ENCODE measurements at places on chromosomes 4 and X.
A peak's percentile ranks its signal among the peaks of the same experiment; 100 is the strongest.

DNA sequence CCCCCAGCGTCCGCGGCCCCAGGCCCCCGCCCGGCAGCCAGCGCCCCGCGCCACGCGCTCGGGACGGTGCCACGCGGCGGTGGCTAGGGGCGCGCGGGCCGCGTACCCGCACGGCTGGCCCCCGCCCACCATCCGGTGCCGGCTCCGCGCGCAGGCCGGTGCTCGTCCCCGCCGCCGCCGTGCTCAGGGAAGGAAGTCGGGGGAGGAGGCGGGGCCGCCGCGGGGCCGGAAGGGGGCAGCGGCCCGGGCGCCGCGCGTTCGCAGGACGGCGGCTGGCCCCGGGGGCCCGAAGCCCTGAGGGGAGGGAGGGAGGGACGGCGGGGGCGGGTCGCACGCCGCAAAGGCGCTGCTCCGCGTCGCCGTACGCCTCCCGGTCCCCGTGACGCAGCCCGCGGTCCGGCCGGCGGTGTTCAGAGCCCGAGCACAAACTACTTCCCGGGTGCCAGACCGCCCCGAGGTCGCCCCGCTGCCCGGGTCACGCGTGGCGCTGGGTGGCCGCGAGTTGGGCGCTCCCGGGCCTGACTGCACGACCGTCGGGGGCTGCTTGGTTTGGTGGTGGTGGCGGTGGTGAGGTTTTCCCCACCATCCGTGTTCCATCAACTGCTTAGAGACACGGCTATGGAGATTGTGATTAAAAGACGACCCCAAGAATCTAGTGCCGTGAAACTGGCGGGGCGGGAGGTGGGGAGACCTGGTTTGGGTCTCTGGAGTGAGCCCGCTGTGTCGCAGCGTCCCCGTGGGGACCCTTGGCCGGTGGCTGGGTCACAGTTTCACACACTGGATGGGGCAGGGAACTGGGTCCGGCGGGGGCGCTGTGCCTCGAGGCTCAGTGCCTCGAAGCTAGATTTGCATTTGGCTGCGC lies at the start of gene DCTD:
DCTD (minus strand) TSS at position 205 of the 862 bp plus-strand sequence. CDS start 1,818 bp downstream, outside the sequence.
- peak; percentile 33 for DNase-seq

DNA sequence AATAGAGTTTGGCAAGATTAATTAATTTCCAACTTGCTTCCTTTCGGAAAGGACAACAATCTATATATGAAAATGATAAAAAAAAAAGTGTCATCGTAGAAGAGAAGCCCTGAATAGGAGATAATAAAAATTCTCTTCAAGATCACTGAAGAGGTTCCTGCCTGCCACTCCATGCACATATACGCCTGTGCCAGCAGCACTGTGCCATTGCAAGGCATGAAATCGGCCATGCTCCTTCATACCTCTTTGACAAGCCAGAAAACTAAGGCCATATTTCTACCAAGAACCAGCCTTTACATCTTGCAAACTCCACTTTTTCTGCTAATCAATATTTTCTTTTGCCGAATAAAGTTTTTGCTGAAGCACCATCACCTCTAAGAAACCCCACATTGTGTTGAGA lies 365.5 kb downstream of the CXXC4 start:
- DNase-seq: no peak

DNA sequence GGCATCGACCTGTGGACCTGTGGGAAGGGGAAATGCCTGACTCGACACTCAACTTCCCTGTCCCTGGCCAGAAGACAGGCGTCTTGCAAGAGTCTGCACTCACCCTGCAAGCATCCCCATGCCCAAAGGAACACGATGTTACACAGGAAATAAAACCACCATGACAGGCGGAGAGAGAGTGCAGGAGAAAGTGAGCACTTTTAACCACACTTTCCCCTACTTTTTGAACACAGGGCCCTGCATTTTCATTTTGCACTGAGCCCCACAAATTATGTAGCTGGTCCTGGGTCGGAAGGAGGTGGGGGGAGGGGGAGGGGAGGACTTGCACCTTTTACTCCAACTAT lies 13.8 kb upstream of the MAN2B2 start:
- DNase-seq: no peak

DNA sequence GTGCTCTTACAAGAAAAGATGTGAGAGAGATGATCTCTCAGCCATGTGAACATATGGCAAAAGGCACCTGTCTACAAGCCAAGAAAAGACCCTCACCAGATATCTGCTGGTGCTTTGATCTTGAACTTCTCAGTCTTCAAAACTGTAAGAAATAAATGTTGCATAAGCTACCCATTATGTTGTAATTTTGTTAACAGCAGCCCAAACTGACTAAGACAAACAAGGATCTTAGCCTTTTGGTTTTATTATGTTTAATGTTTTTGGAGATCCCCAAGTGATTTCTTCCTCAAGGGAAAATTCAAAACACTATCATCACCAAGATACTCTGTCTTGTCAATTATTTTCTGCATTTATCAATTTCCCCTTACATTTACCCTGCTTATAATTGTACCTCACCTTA lies 21.8 kb upstream of the CCNI start:
- DNase-seq: no peak

GRCh38 chrX:78619834-78620233 lies 39.3 kb downstream of the RTL3 start:
- DNase-seq: no peak

DNA sequence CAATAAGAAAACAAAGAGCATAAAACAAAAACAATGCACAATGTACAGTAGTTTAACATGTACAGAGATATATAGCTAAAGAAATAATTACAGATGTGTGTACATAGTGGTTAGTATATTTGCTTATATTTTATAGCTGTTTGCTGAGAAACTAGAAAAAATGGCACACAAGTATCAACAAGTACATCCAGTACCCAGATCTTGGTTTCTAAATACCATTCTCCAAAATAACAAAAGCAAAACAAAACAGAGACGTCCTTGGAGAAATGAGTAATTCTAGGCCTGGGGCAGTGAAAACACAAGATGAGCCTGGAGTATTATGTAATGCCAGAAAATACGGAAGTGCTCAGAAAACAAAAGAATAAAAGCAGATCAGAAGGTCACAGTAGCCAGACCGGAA lies 189.6 kb downstream of the TMEM47 start:
- DNase-seq: no peak

DNA sequence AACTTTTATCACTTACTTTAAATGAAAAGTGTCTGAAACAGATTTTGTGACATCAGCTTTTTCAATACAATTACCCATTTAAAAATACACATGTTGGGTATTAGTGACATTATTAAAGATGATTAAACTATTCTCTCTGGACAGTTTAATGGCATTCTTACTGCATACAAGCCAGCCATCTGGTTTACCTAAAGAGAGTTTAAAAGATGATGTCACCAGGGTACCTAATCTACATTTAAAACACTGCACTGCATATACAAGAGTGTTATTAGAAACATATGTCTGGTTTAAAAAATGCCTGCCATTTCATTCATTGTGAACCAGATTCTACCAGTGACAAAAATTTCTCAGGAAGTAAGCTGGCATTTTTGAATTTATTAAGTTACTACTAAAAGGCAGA lies 919.1 kb downstream of the ADGRL3 start:
- no peak for DNase-seq

DNA sequence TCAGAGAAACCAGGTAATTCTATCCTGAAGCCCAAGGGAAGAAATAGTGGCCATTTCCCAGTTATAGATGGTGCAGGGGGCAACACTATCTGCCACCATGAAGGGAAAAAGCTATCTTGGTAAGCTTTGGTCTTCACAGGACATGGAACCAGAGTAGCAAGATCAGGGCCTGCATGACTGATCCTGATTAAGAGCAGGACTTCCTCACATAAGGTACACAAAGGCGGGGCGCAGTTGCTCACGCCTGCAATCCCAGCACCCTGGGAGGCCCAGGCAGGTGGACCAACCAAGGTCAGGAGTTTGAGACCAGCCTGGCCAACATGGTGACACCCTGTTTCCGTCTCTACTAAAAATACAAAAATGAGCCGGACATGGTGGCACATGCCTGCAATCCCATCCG lies 148.4 kb upstream of the USP9X start:
- no peak for DNase-seq

DNA sequence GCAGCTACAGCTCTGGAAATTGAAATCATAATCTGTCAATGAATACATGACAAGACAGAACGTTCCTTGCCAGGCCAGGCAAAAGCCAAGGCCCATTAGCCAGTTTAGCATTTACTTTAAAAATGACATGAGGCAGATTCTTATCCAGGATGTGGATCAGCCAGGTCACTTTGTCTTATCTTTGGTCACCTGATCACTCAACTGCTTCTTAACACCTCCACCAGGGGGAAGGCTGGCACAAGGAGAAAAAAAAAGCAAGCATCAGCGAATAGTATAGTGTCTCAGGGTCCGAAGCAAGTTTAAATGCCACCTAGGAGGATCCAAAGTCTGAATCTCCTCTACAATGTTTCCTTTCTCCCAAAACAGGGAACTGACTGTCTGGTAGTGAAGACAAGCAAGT lies 18.8 kb downstream of the ATP1B4 start:
- peak; percentile 7 for DNase-seq

Data from iPS DF 6.9 (cell line).